Effector CD8-positive, alpha-beta T cell (primary cell): ENCODE measurements at places on chromosomes 11 and 22.

GRCh38 chr22:23574877-23575276 lies 5.2 kb downstream of the IGLL1 start:
- no peak for DNase-seq

DNA sequence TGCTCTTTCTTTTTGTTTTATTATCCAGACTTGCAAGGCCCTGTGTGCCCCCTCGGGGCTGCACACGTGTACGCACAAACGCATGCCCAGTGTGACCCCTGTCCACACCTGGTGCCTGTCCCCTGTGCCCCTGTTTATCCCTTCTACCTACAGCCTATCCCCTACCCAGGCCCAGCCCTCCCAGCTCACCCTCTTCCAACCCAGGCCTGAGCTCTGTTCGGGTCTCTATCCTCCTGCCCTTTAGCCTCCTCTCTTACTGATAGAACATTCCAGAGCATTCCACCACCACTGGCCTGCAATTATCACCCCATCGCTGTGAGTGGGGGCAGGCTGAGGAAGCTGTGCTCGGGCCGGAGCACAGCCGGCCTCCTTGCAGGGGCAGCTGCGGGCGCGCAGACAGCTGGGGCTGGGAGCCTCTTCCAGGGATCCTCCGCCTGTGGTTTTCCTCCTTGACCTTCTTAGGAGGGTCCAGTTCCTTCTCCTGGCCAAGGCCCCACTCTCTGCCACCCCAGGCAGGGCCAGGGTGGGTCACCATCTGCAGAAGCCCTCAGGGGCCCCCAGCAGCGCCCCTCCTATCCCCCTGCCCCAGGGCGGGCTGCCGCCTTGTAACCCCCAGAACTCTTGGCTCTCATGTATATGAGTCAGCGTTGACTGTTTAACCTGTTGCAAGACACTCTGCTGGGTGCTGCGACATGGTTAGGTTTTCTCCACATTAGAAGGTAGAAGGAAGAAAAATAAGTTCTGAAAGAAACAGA lies 41.8 kb upstream of the KCNQ1OT1 start:
- DNase-seq: no peak

GRCh38 chr22:29385151-29385704 lies 3.1 kb downstream of the AP1B1 start:
- DNase-seq: no peak

DNA sequence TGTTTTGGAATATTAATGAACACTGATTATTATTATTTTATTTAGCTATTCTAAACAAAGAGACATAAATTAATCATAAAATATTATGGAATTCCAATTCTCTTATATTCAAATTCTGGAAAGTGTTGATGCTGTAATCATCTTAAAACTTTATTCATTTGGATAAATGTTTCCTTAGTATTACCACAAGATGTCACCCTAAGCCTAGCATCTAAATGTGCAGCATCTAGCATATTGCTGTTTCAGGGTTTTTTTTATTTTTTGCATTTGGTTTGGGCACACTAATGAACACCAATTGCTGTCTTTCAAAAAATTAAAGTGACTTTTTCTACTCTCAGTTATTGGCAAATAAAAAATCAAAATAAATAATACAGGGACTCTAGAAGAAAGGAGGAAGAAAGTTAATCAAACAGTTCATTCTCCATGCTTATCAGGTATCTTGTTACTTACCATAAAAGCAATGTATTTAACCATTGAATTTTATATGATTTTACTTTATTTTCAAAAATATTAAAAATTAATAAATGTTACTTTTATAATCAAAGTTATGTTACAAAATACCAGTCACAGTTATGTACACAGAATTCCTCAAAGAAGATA lies 31.8 kb downstream of the DLG2 start:
- no peak for DNase-seq

GRCh38 chr11:112265659-112266409 lies 5.2 kb upstream of the PLET1 start:
- DNase-seq: no peak

GRCh38 chr22:17997456-17997855 lies 26.9 kb downstream of the MICAL3 start:
- DNase-seq: no peak

GRCh38 chr11:57480409-57481137 lies 20.2 kb downstream of the RTN4RL2 start:
- peak; percentile 21 for DNase-seq

- DNase-seq: no peak
Observed at GRCh38 chr22:19959043-19959586, 17.5 kb upstream of the TXNRD2 start.

DNA sequence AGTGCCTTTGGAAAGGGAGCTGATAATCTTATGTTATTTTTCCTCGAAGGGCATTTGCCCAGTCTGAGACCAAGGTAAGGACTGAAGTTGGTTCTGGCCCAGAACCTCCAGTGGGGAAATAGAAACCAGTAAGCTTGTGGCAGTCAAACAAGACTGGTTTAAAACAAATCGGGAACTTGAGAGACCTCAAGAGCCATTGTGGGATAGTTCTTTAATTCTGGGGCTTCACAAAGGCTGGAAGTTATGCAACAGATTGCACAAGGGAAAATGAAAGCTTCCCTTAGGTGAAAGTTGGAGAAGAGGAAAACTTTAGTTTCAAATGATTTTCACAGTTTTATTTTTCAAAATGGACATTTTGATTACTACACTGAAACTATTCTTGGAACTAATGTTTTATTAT lies 33.5 kb upstream of the RAB38 start:
- DNase-seq: no peak

- DNase-seq: no peak
Observed at GRCh38 chr11:104522650-104523049, 358.7 kb upstream of the PDGFD start.

DNA sequence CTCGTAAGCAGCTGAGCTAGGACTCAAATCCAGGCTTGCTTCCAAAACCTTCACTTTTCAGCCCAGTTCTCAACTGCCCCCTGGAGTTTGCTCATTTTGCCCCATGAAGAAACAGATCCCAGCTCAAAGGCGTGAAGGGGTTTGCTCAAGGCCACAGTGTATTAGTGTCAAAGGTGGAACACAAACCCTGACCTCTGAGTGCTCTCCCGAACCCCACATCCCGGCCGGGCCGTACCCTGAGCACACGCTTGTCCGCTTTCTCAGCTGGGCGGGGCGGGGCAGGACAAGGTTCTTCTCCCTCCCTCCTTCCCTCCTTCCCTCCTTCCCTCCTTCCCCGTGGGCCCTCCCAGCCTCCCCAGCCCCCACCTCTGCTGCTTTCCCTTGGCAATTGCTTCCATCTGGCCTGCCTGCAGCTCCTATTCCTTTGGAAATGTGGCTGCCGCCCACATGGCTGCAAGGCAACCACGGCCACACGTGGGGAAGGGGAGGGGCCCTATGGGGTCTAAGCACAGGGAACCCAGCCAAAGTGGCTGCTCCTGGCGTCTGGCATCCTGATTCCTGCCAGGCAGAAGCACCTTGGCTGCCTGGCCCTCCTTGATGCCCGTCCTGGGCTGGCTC lies 4.1 kb downstream of the ST3GAL4 start:
- no peak for DNase-seq

- DNase-seq: no peak
Observed at GRCh38 chr11:65817312-65817834, 16.4 kb upstream of the SNX32 start.

GRCh38 chr11:122633219-122633829 lies 22.2 kb upstream of the UBASH3B start:
- DNase-seq: no peak

GRCh38 chr22:35023692-35024363 lies 42.1 kb upstream of the ISX start:
- no peak for DNase-seq

DNA sequence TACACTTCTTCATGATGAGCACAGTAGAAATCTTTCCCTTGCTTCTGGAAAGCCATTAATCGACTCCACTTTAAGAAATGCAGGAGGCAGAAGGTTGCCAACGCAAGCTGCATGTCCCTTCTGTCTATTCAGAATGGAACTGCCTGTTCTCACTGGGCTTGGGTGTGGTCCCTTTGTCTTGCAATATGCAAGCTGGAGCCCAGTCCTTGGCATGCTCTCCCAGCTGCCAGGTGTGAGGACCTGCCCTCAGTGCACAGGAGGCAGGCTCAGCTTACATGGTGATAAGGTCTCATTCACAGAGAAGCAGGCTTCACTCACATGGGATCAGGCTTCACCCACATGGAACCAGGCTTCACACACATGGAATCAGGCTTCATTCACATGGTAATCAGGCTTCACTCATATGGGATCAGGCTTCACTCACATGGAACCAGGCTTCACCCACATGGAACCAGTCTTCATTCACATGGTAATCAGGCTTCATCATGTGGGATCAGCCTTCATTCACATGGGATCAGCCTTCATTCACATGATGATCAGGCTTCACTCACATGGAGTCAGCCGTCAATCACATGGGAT lies 59.2 kb upstream of the USP47 start:
- no peak for DNase-seq

DNA sequence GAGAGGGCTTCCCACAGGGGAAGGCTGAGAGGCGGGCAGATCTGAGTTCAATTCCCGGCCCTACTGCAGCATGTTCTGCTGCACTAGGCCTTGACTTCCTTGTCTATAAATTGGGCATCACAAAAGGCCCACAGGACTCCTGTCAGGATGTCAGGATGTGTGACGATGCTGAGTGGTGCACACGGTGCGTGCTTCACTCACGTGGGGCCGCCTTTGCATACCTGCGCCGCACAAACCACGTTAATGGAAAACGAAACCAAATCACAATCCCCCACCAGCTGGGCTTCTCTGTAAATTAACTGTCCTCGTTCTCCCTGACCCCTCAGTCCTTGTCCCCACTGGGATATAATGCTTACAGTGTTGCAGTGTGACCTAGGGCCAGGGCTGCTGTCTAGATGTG lies 32.3 kb upstream of the TSPAN18 start:
- DNase-seq: no peak

GRCh38 chr22:24128021-24128420 lies 53.3 kb upstream of the SUSD2 start:
- no peak for DNase-seq

GRCh38 chr11:45313171-45313865 lies 27.2 kb upstream of the SYT13 start:
- no peak for DNase-seq

DNA sequence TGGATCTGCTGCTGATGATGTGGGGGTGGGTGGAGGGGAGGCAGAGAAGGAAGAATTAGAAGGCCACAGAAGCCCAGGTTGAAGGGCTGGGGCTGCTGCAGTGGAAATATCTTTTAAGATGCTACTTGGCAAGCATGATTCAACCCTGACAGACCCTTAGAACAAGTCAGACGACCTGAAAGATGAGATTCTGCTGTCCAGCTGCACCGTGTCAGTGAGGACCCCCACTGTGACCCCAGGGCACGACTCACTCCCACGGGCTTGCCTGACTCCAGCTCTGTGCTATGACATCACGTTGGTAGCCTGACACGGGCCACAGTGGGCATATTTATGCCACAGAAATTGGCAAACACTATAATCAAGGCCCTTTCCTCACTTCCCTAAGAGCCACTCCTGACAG lies 36.0 kb downstream of the LRFN4 start:
- no peak for DNase-seq

DNA sequence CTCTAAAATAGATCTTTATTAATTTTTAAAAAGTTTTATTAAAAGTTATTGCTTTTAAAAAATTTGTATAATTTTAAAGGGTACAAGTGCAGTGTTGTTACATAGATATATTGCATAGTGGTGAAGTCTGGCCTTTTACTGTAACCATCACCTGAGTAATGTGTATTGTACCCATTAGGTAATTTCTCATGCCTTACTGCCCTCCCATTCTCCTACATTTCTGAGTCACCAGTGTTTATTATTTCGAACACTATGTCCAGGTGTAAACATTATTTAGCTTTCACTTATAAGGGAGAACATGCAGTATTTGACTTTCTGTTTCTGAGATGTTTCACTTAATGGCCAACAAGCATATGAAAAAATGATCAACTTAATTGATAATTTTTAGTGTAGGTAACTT lies 2.3 kb downstream of the OR51G1 start:
- DNase-seq: no peak

DNA sequence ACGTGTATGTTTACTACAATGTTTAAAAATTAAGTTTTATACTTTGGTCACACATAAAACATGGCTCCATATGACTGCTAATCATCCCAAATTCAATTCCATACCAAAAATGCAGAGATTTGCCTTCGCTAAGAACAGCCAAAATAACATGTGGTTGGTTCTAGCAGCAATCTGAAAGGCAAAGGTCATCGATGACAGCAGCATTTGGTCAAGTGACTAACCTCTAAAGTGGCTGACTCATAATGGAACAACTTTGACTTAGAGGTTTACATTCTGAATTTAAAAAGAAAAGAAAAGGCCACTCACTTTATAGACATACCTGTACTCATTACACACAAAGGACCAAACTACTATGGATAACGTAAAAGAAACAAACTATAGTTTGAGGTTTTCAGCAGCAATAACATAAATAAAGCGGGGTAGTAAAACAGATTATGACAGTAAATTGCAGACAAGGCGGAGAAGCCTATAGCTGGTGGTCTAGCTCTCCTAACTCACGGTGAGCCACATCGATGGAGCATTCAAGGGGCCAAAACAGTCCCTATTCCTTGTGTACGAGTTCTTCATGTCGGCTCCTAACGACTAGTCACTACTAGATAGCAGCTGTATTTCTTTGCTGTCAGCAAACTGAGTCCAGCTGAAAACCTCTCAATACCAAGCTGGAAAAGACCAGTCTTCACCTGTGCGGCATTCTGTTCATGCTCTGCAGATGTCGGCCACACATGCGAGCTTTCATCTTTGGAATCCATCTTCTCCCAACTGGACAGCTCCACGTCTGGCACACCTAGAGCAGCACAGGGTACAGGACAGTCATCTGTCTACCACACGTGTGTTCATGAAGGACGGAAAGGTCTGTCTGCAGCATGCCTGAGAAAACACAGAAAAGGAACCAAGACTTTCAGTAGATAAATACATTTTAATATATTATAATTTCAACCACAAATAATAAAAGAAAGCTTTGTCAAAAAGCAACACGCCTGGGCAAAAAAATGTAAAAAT lies 42.1 kb downstream of the PRDM10 start:
- DNase-seq: no peak

DNA sequence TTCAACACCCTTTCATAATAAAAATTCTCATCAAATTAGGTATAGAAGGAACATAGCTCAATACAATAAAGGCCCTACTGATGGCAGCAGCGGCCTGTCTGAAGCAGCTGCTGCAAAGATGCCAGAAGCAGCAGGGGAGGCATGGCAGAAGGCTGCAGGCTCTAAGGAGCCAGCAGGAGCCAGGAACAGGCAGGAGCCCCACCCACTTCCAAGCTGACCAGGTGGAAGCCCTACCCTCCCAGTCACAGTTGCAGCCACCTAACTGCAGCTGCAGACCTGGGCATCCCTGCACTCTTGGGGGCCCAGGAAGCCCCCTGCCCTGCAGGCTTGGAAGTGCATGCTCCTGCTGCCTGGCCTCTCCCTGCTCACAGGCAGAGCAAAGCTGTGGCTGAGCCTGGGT lies 18.2 kb upstream of the OR6A2 start:
- DNase-seq: no peak

DNA sequence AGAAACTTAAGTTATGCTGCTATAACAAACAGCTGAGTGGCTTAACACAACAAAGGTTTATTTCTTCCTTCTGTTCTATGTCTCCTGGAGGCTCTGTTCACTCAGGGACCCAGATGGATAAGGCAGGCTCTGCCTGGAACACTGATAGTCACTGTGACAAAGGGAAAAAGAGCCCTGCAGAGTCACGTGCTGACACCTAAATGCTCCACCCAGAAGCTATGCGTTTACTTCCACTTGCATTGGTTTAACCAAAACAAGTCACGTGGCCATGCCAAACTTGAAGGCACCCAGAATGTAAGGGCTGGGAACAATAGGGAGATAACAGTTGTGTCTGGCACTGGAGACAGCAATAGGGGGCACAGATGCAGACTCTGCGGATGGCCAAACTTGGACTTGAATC lies 3.4 kb upstream of the MS4A15 start:
- DNase-seq: no peak

- DNase-seq: peak; percentile 75
Observed at GRCh38 chr11:64341851-64342791, 2.1 kb downstream of the CCDC88B start.
